ENCODE measurements at places on chromosomes 7 and 10.

- DNase-seq, result no peak
Measured at GRCh38 chr7:2659556-2660358, 28.0 kb downstream of the TTYH3 start.

GRCh38 chr10:108544500-108545120 is 1378.7 kb downstream of the XPNPEP1 start:
- peak; percentile 66 for DNase-seq

- DNase-seq, result no peak
Measured at GRCh38 chr7:51847461-51848134, 531.0 kb upstream of the COBL start.

DNA sequence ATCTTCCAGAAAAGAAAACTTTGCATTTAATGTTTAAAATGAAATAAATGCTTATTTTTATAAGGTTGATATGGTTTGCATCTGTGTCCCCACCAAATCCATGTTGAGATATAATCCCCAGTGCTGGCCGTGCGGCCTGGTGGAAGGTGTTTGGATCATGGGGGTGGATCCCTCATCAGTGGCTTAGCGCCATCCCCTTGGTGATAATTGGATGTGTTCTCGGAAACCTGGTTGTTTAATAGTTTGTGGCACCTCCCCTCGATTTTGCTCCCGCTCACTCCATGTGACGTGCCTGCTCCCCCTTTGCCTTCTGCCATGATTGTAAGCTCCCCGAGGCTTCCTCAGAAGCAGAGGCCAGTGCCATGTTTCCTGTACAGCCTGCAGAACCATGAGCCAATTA is 2.4 kb upstream of the MTPAP start:
- no peak for DNase-seq

DNA sequence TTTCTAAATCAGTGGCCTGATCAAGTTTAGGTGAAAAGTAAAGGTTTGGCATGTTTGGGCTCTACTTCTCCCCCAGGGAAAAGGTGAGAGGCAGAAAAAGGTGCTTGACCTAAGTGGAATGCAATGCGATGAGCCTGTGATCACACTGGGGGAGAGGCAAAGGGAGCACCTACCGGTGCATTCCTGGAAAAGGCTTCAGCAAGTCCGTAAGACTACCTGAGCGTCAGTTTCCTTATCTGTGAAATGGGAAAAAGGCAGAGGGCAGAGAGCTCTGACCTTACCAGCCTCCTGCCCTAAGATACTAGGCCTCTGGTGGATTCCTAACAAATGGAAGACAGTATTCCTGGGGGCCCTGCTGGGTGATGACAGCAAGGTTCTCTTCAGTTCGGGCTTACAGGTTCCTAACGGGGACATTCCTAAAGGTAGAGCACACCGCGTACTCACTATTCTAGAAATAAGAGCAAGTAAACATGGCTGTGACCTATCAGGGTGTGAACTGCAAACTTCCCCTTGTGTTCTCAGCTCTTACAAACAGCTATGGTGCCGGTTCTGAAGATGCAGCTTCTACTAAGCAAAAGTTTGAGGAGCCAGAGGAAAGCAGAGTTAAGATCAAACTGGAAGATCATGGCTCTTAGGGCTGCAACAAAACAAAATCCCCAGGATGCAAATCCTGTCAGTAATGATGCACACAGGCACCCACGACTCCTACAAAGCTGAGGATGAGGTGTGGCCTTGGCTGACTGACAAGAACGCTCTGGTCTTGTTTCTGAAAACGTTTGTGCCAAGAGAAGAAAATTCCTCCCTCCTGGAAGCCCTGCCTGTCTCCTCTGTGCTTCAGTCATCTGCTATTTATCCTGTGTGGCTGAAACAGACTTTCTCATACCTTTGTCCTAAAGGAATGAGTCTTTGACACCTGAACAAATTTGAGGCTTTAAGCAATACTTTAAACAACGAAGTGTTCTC is 13.3 kb upstream of the ACSL5 start:
- DNase-seq, result peak; percentile 71
